Adipocyte (in vitro differentiated cells): ENCODE measurements at places on chromosomes 5 and 9.

- no peak for DNase-seq
Observed at GRCh38 chr5:16529306-16529705, 63.7 kb upstream of the ZNF622 start.

GRCh38 chr5:100840789-100841188, 62.3 kb downstream of the ST8SIA4 start:
- no peak for DNase-seq

DNA sequence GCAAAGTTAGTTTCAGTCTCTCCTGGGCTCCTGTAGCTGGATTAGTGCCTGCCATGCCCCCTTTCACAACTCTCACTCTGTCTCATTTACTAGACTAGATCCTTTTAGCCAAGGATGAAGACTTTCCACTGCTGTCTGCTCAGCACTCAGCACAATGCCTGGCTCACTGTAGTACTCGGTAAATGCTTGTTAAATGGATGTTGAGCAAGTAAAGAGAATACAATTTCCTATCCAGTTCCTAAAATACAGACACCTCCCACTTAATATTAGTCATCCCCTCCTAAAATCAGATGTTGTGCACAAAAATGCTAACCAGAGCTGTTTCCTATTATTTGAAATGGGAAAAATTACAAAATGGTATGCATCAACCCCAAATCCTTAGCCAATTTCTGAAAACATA, 195.8 kb downstream of the SREK1 start:
- no peak for DNase-seq

- no peak for DNase-seq
Observed at GRCh38 chr5:160935776-160936175, 83.8 kb upstream of the ATP10B start.

DNA sequence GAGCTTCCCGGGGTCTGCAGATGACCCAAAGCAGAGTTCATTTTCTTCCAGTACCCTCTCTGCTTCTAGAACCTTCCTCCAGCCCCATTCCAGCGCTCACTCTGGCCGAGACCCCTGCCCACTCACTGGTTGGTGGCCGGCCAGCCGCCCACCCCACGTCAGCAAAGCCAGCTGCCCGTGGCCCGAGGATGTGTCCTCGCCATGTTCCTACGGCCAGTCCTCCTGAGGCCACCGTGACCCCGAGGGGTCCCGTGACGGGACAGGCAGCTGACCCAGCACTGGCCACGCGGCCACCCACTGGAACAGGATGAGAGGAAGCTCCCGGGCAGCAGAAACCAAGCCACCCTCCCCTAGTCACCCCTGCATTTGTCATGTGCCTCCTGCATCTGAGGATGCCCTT, 39.1 kb upstream of the SLC6A19 start:
- no peak for DNase-seq

- peak; percentile 50 for DNase-seq
Observed at GRCh38 chr5:149056616-149057165, 6.2 kb downstream of the SH3TC2 start.

DNA sequence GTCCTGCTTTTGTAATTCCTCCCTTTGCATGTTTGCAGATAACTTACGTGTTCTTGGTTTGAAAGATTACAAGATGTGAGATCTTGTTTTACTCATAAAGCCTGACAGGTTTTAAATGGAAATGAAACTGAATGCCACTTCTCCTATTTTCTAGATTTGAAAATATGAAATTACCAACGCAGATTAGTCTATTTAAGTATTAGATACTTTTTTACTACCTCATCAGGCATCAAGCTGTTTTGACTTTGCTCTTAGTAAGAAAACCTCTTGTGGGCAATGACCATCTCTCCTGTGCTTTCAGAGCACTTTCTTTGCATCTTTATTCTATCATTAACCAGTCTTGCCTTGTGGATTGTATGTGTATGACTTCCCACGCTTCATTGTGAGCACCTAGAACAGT, 3.5 kb downstream of the DMXL1 start:
- DNase-seq, result no peak

DNA sequence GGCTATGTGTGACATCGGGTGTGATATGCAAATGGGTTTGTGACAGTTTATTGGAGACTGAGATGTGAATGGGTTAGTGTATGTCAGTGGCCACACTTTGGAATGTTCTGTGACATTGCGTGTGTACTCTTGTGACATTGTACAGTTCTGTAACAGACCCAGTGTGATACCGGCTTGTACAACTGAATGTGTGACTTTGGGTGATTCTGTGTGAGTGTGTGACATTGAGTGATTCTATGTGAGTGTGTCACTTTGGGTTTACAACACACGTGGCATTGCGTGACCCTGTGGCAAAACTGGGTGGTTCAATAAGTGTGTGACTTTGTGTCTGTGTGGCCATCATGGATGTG, 38.2 kb downstream of the CXXC5 start:
- DNase-seq, result no peak

GRCh38 chr9:131554087-131554842, 8.9 kb downstream of the PRRT1B start:
- DNase-seq, result no peak

DNA sequence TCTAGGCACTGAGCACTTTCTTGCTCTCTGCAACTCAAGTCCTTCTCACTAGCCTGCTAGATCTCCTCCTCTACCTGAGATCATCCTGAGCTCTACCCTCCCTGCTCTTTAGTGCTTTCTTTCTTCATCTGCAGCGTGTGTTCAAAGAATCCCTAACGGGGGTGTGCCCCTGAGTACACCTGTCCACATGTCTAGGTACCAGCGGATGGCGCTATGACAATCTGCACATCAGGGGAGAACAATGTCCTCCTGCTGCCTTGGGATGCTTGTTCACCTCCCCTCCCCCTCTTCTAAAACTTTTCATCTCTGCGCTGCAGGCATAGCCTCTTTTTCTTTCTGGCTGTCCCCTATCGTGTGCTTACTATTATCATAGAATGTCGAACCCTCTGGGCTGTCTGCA, 42.7 kb downstream of the PTPN3 start:
- no peak for DNase-seq

DNA sequence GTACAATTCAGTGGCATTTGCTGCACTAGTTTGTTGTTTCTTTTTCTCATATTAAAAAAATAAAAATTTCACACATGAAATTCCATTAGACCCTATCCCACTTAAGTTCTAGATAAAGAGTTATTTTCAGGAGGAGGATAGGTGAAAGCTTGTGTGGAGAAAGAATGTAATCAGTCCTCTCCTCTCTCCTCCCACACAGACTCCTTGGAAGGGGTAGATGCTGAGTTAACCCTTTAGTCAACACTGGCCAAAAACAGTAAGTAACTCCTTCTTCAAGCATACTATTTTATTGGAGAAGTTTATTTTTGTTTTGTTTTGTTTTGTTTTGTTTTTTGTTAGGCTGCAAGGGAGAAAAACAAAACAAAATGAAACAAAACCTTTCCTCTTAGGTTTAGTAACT, 30.6 kb upstream of the LMNB1 start:
- no peak for DNase-seq

- DNase-seq, result no peak
Observed at GRCh38 chr5:177479774-177480173, 6.3 kb upstream of the DBN1 start.

DNA sequence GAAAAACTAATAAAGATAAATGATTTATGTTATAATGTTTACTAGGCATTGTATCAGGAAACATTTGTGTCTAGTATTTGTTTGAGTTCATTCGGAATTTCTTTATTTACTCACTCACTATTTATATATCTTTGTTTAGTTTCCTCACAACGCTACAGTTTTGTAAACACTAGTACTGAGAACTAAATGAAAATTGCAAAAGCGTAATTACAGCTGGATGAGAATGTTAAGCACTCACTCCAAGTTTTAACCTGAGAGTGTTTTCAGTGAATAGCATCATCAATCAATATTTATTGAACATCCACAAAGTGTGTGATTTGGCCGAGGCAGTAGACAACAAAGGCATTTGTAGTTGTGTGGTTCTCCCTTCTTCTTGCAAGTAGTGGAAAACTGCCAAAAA, 969.6 kb upstream of the DMAC1 start:
- DNase-seq, result no peak

DNA sequence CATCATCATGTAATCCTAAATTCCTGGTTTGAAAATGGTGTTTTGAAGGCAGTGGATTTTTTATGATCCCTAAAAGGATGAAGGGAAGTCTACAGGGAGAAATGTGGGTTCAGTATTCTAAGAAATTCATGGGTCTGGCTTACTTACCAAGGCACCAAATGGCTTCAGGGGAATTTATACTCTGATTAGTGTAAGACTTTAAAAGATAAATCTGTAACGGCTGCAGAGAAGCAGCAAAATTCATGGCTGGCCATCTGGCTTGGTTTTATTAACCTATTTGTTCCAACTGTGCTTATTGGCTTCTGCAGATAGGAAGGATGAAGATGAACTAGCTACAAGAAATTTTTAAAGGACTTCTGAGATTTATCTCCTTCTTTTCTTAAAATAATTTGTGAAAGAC, 222.8 kb downstream of the TENT4A start:
- DNase-seq, result no peak
